ENCODE measurements at places on chromosomes 3 and 15.
A peak's percentile ranks its signal among the peaks of the same experiment; 100 is the strongest.

- no peak for DNase-seq
Observed at GRCh38 chr3:132332508-132332907, 15.3 kb downstream of the ACP3 start.

- no peak for DNase-seq
Observed at GRCh38 chr15:35166730-35167359, 81.8 kb upstream of the NANOGP8 start.

DNA sequence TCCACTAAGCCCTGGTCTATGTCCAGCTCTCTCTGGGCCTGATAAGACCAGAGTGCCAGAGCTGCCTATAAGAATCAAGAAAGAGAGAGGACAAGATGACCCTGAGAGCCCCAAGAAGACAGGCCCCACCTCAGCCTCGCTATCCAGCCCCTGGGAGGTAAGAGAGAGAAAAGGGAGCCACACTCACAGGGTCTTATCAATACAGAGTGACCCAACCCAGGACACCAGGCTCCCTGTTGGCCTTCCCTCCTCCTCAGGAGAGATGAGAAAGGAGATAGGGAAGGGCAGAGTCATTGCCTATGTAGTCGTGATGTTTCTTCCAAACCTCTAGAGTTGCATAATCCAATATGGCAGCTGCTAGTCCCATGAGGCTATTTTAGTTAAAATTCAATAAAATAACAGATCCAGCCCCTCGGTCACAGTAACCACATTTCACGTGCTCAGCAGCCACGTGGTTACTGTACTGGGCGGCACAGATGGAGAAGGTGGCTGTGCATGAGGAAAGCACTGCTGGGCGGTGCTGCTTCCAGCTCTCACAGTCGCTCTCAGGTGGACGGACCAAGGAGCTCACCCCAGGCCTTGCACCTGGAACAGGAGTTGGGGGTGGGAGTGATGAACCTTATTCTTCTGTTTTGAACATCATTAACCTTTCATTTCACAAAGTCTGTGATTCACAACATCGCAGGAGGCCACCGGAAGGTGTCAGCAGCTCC, 525.8 kb downstream of the SHQ1 start:
- no peak for DNase-seq

GRCh38 chr15:29675791-29676301, 146.4 kb downstream of the TJP1 start:
- DNase-seq: no peak

- DNase-seq: no peak
Observed at GRCh38 chr15:76336254-76337058, at the start of gene ISL2. ISL2 (plus strand) TSS chr15:76336773; CDS start chr15:76336884, 111 bp downstream.

DNA sequence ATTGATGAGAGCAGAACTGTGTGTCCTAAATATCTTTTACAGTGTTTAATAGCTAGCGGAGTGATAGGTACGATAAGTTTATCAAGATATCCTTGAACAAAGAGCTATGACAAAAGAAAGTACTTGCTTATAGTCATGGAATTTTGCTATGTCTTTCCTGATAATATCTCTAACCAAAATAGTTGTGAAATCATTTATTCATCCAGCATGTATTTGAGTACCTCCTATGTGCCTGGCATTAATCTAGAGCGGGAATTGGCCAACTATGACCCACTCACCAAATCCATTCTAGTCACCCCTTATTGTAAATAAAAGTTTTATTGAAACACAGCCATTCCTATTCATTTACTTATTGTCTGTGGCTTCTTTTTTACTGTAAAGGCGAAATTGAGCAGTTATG, 46.6 kb downstream of the ZFAND6 start:
- no peak for DNase-seq

- DNase-seq: no peak
Observed at GRCh38 chr3:109382588-109382987, 45.2 kb upstream of the DPPA4 start.

- no peak for DNase-seq
Observed at GRCh38 chr3:164524201-164524600, 554.1 kb downstream of the SI start.

- DNase-seq: no peak
Observed at GRCh38 chr15:68592054-68592453, 13.3 kb downstream of the CORO2B start.

- DNase-seq: no peak
Observed at GRCh38 chr3:135982922-135983581, 17.5 kb downstream of the PPP2R3A start.

- DNase-seq: no peak
Observed at GRCh38 chr15:73951601-73952000, 25.3 kb downstream of the LOXL1 start.

GRCh38 chr15:39709941-39710340, 72.7 kb downstream of the FSIP1 start:
- DNase-seq: no peak

DNA sequence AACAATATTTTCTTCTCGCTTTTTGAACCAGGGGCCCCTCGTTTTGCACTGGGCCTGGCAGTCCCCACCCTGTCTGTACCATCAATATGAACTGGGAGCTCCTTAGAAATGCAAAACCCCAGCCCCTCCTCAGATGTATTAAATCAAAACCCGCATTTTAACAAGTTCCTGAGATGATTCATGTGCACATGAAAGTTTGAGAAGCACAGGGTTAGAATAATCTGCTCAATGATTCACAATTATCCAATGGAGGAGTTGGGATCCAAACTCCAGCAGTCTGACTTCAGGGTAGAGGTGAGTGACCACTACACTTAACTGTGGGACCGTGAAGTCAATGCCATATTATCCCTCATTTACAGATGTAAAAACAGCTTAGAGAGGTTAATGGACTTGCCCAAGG, 256.4 kb downstream of the IGSF11 start:
- no peak for DNase-seq

- DNase-seq: no peak
Observed at GRCh38 chr3:147397155-147397874, 9.0 kb downstream of the ZIC4 start.

DNA sequence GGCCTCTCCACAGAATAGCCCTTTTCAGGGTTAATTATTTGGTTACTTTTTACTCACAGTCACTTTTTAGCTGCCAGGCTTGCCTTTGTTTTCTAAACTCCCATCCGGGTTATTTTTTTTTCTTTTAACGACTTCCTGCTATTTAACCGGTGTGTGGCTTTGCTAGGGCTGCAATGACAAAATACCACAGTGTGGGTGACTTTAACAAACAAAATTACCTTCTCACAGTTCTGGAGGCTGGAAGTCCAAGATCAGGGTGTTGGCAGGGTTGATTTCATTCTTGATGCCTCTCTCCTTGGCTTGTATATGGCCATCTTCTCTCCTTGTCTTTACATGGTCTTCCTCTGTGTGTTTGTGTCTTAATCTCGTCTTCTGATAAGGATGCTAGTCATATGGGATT, 91.5 kb downstream of the IL1RAP start:
- no peak for DNase-seq

DNA sequence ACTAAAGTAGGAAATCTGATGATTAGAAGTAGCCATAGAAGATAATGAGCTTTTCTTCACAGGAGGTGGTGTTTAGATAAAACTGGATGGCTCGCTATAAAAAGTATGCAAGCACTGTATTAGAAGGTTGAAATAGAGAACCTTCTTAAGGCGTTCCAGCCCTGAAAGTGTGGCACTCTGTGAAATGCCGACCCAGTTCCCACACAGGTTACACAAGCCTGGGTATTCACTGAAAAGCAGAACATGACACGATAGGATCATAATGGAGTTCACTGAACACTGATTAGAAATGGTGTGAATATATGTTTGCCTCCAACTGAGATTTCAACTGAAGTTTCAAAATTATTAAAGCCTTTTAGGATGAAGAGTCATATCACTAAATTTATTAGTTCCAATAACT, 15.0 kb upstream of the LRRC34 start:
- no peak for DNase-seq

DNA sequence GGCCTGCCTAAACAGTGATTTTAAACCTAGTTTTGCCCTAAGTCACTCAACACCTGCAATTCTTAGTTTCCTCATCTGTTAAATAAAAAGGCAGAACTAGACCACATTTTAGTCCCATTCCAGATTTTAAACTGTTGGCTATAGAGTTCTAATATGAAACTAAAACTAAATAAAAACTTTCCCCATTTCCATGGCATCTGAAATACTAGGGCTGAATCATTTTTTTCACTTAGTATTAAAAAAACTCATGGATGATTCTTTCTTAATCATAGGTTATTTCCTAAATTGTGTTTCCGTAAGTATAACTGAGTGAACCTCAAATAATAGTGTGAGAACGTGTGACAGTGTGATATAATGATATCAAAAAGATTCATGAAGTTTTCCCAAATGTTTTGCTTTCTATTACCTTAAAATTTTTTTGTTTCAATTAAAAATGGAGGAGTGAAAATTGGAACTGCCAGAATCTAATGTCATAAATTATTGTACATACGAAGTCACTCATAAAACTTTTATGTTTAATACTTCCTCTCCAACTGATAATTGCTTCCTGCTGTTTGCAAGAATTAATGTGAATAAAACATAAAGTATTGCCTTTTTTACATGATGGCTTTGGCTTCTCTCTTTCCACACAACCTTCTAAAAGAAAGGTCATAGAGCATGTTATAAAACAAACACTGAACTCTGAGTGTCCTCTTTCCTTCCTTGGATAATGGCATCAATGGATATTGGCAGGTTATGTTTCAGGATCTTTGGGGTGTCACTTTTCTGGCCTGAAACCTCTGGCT, 315.1 kb upstream of the MME start:
- no peak for DNase-seq

- DNase-seq: peak; percentile 69
Observed at GRCh38 chr3:128845778-128846485, 33.5 kb upstream of the ACAD9 start.
